ENCODE measurements at places on chromosomes 2 and 18. TPM values are rescaled to one million over a fixed set of nuclear protein-coding genes. Genes with fewer than 3 reads are reported as not detected.

DNA sequence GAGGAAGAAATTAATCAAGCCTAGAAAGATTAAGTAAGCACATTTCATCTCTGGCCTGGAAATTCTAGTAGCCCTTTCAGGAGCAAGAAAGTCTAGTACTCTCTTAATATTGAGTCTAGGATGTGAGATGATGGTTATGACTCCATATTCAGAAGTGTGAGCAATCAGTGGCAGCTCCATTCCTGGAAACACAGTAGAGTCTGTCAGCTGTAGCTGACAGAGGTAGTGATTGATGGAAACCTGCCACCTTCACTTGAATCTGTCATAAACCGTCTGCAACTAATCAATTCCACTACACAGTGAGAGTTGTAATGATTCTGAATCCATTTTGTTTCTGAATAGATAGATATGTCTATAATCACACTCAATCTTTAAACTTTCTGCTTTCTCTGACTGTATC, 635.1 kb downstream of the IRS1 start:
- DNase-seq = no peak
- H3K27ac ChIP-seq = no peak overlapping the region
- H3K27me3 ChIP-seq = no peaks in the 10 kb centered on the region
- no peaks in the 10 kb centered on the region for H3K36me3 ChIP-seq

DNA sequence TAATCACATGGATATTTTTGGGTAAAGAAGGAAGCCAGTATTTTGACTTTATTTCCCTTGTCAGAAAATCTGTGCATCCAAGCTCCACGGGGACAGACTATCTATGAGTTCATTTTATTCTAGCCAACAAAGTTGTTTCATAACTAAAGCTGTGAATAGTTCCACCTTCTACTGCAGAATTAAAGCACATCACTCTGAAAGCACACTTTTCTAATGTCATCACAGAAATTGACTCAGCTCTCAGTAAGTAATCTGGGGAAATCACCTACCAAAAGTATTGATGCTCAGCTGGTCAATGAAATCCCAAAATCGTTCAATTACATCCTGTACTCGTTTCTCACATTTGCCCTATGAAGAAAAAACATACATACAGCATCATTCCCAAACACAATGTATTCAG, 19.1 kb downstream of the IAH1 start:
- no peak for DNase-seq
- no peak overlapping the region for H3K4me3 ChIP-seq
- no peaks in the 10 kb centered on the region for H3K27me3 ChIP-seq
- no peak overlapping the region for H3K27ac ChIP-seq

GRCh38 chr2:11077411-11077810, 77.9 kb upstream of the SLC66A3 start:
- H3K4me1 ChIP-seq = peaks cover 7% of the 10 kb centered on the region
- H3K36me3 ChIP-seq = no peaks in the 10 kb centered on the region
- H3K27ac ChIP-seq = no peak overlapping the region
- H3K27me3 ChIP-seq = peaks cover 37% of the 10 kb centered on the region
- no peak overlapping the region for H3K4me3 ChIP-seq

GRCh38 chr2:191363267-191363666, 118.1 kb downstream of the MYO1B start:
- no peaks in the 10 kb centered on the region for H3K27me3 ChIP-seq
- no peaks in the 10 kb centered on the region for H3K4me1 ChIP-seq
- H3K4me3 ChIP-seq = no peak overlapping the region
- no peaks in the 10 kb centered on the region for H3K36me3 ChIP-seq
- no peak for DNase-seq
- no peak overlapping the region for H3K27ac ChIP-seq

DNA sequence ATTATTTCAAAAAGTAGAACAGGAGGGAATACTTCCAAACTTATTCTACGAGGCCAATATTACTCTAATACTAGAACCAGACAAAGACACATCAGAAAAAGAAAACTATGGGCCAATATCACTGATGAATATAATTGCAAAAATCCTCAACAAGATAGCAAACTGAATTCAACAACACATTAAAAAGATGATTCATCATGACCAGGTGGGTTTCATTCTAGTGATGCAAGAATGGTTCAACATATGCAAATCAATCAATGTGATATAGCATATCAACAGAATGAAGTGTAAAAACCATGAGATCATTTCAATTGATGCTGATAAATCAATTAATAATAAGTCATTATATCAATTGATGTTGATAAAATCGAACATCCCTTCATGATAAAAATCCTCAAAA, 22.4 kb upstream of the EML6 start:
- no peaks in the 10 kb centered on the region for H3K27me3 ChIP-seq
- H3K4me1 ChIP-seq = no peaks in the 10 kb centered on the region
- no peak for DNase-seq
- H3K4me3 ChIP-seq = no peak overlapping the region
- H3K27ac ChIP-seq = no peak overlapping the region

Gene CLEC4F
- total RNA-seq = not detected

Gene LRRC30
- not detected for total RNA-seq

GRCh38 chr2:23381485-23381884, 3.5 kb upstream of the KLHL29 start:
- H3K27me3 ChIP-seq = no peaks in the 10 kb centered on the region
- H3K36me3 ChIP-seq = peaks cover 36% of the 10 kb centered on the region
- peak overlapping the region; percentile 77 for H3K4me3 ChIP-seq

Gene DYSF
- total RNA-seq = 3.2 TPM

- H3K4me3 ChIP-seq = no peak overlapping the region
- peaks cover 19% of the 10 kb centered on the region for H3K4me1 ChIP-seq
- no peak overlapping the region for H3K27ac ChIP-seq
- no peaks in the 10 kb centered on the region for H3K27me3 ChIP-seq
Observed at GRCh38 chr2:117359266-117359914, 455.1 kb upstream of the DDX18 start.

GRCh38 chr2:171253900-171254650, 93.4 kb upstream of the TLK1 start:
- H3K27ac ChIP-seq = no peak overlapping the region
- no peaks in the 10 kb centered on the region for H3K27me3 ChIP-seq
- no peak for DNase-seq
- H3K4me3 ChIP-seq = no peak overlapping the region
- peaks cover 11% of the 10 kb centered on the region for H3K4me1 ChIP-seq
- no peaks in the 10 kb centered on the region for H3K36me3 ChIP-seq

Gene ASB18
- not detected for total RNA-seq

DNA sequence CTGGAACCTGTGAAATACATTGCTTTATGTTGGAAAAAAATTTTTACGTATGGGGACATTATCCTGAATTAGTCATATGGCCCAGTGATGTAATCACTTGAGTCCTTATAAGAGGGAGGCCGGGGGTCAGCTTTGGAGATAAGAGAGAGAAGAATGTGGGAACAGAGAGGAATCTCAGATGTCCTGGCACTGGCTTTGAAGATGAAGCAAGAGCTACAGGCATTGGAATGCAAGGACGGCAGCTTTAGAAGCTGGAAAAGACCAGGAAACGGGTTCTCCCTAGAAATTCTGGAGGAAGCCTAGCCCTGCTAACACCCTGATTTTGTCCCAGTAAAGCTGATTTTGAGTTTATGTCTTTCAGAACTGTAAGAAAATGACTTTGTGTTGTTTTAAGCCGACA, 1129.9 kb upstream of the GYPC start:
- H3K27me3 ChIP-seq = no peaks in the 10 kb centered on the region
- no peaks in the 10 kb centered on the region for H3K4me1 ChIP-seq
- DNase-seq = no peak
- H3K36me3 ChIP-seq = no peaks in the 10 kb centered on the region
- no peak overlapping the region for H3K4me3 ChIP-seq

GRCh38 chr2:143686585-143687164, 557.5 kb downstream of the ARHGAP15 start:
- no peaks in the 10 kb centered on the region for H3K36me3 ChIP-seq
- no peaks in the 10 kb centered on the region for H3K4me1 ChIP-seq
- H3K27me3 ChIP-seq = no peaks in the 10 kb centered on the region
- peak; percentile 20 for DNase-seq
- H3K27ac ChIP-seq = no peak overlapping the region
- no peak overlapping the region for H3K4me3 ChIP-seq
